ENCODE measurements at places on chromosomes 1 and 21.

GRCh38 chr1:183804387-183804786 is 533 bp upstream of the RGL1 start:
- no peak for DNase-seq

GRCh38 chr1:199205740-199206441 is 567.1 kb downstream of the PTPRC start:
- DNase-seq: no peak

DNA sequence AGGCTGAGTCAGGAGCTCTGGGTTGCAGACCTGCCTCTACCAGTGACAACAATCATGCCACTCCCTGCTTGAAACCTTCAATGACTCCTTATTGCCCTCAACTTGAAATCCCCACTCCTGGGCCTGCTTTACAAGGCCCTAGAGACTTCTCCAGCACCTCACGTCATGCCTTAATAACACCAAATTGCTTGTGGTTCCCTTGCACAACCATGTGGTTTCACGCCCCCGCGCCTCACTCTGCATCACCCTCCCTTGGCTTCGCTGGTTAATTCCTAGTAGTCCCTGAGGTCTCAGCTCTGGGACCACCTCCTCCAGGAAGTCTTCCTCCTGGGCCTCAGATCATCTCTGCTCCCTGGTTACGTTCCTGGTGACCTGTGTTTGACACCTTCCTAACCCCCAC is 33.0 kb downstream of the EPHA2 start:
- DNase-seq: peak; percentile 16

GRCh38 chr1:244118109-244118761 is 67.2 kb downstream of the ZBTB18 start:
- DNase-seq: no peak

GRCh38 chr1:1937549-1938275 is 18.6 kb upstream of the TMEM52 start:
- no peak for DNase-seq

All from CD4-positive, alpha-beta T cell treated with Interleukin-17A for 4 hours (primary cell).